Endothelial cell of umbilical vein (primary cell): ENCODE measurements at places on chromosomes 16 and 17. TPM values are rescaled to one million over a fixed set of nuclear protein-coding genes. Genes with fewer than 3 reads are reported as not detected.
A peak's percentile ranks its signal among the peaks of the same experiment; 100 is the strongest.

DNA sequence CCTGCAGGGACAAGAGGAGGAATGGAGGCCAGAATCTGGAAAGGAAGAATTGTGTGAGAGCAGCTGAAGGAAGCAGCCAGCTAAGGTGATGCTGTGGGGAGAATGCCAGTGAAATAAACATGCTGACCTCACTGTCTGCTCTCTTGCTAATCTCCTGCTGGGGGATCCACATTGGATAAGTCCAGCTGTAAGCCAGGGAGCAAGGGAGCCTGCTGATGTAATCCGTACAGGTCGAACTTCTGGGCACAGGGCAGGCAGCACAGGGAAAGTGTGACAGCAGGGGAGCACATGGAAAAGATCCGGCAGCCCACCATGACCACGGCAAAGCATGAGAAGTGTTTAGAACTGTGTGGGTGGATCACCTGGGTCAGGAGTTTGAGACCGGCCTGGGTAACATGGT, 7.5 kb upstream of the XPO6 start:
- DNase-seq, result no peak

DNA sequence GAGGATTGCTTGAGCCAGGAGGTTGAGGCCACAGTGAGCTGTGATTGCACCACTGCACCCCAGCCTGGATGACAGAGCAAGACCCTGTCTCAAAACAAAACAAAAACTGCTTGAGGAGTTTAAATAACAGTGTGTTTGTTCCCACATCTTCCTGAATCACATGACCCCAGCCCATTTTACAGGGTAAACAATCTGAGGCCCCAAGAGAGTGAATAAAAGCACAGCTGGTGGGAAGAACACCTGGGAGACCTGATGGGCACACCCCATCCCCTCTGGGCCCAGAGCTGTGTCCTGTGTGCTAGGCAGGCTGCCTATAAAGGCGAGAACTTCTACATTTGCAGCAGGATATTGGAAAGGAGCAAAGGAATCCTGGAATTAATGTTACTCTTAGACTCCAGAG, 69.6 kb downstream of the PLXDC1 start:
- DNase-seq, result no peak

DNA sequence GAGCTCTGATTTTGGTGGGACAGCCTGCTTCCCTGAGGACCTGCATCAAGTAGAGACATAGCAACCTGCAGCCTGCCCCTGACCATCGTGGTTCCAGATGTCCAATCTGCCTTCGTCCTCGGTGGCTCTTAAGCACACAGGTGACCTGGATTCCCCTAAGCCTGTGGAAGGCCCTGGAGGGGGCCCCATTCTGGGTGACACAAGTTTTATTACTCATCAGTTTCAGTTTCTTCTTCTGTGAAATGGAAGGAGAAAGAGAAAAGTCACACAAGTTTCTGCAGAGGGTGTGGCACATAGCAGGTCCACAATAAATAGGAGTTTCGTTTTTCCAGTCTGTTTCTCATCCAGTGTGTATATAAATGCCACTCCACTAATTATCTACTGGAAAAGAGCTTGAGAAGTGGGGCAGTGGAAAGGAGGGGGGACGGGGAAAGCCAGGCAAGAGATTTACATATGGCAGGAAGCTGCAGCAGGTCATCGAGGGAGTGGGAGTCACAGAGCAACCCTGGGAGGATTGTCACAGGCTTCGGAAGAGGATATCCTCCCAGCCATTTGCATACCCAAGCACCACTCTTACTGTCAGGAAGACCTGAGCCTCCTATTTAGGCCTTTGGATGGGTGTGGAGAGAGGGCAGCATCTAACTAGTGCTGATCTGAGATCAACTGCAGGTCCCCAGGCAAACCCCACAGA, 10.0 kb upstream of the NOS2 start:
- no peak for DNase-seq

DNA sequence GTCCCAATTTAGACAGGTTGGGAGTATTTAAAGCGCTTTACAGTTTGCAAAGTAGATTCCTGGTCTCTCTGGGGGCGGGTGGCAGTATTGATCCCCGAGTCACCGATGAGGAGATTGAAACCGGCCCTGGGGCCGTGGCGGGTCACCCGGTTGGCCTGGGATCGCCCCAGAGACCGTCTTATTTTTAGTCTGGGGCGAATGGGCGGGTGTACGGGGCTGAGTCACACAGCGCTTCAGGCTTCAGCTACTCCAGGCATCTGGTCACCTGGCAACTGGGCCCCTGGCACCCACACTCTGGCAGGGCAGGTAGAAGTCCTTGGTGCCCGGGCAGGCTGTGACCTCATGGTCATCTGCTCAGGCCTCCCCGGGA, 669 bp downstream of the MIEF2 start:
- peak; percentile 21 for DNase-seq

DNA sequence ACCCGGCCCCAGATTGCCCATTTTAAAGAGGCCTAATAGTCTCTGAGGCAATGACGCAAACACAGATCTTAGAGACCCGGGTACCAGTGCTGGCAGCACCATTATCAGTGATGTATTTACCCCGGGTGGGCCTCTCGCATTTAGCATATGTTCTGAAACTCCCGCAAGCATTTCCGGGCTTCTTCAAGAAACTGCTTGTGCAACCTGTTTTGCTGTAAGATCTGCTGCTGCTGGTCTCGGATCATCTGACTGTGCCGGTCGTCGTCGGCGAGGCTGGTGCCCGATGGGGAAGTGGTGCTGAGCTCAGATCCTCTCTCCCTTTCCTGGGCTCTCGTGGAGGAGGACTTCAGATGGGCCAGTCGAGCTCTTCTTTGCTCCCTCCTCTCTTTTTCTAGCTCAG, 12.5 kb downstream of the CEP295NL start:
- DNase-seq, result no peak

DNA sequence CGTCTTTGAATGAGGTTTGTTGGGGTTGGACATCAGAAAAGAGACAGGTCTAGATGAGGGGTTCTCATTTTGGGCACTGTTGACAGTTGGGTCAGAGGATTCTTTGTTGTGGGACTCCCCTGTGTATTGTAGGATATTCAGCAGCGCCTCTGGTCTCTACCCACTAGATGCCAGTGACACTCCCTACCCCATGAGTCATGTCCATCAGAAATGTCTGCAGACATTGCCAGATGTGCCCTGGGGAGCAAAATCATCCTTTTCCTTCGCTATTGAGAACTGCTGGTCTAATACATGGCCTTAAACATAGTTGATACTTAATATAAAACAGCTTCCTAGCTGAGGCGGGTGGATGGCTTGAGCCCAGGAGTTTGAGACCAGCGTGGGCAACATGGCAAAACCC, 3.1 kb downstream of the ABAT start:
- no peak for DNase-seq

GRCh38 chr17:39200070-39200879, at the start of gene RPL19:
RPL19 (plus strand) TSS chr17:39200283; CDS start chr17:39200345, 62 bp downstream.
- no peak for DNase-seq

GRCh38 chr16:89009343-89010209, 32.6 kb upstream of the CBFA2T3 start:
- peak; percentile 16 for DNase-seq

- no peak for DNase-seq
Observed at GRCh38 chr16:50259334-50260205, 6.8 kb upstream of the ADCY7 start.

DNA sequence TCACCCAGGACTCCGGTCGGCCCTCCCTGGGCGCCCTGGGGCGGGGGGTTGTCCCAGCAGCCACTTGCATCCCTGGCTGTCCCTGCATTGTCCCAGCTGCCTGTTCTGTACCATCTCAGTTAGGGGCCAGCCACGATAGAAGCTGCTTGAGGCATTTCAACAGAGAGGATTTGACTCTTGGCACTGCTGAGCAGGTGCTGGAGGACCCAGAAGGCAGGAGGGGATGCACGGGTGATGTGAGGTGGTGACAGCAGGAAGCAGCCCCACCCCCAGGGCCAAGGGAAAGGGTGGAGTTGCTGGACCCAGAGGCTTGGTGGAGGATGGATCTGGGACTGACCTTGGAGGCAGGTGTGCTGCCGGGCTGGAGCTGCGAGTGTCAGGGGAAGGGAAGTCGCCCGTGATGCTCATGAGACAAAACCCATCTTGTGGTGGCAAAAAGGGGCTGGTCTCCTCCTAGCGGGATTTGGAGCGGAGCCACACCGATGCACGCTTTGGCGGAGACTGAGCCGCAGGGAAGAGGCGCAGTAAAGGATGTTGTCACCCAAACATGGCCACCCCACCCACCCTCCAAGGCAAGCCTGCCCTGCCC, 188.0 kb upstream of the GSE1 start:
- no peak for DNase-seq

- DNase-seq, result no peak
Observed at GRCh38 chr16:54957403-54958166, 26.9 kb downstream of the IRX5 start.

DNA sequence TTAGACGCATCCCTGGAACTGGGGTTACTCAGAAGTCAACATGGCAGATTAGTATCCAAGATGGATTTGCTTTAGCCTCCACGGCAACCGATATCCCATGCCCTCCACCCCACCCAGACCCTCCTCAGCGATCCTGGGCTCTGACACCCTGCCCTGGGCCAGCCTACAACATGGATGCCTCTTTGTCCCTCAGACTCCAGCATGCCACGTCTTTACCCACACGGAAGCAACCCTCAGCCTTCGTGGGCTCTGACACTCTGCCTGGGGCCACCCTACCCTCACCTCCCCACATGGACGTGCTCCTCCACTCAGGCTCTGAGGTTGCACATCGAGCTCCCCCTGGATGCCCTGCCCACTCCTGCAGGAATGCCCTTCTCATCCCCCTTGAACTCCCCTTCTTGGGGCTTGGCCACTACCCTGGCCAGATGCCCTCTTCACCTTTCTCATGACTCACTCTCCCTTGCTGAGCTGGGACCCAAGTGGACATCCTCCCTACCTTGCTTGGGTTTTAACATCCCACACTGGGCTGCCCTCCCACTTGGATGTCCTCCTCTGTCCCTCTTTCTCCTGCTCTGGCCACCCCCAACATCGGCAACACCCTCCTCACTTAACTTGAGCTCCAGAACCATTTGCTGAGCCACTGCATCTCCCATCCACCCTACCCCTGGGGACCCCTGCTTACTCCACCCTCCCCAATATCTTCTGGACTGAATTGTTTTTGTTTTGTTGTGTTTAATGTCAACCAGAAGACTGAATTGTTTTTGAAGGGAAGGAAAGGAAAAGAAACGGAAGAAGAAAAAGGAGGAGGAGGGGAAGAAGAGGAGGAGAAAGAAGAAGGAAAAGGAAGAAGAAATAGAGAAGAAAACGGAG, 18.3 kb upstream of the TMEM92 start:
- no peak for DNase-seq

DNA sequence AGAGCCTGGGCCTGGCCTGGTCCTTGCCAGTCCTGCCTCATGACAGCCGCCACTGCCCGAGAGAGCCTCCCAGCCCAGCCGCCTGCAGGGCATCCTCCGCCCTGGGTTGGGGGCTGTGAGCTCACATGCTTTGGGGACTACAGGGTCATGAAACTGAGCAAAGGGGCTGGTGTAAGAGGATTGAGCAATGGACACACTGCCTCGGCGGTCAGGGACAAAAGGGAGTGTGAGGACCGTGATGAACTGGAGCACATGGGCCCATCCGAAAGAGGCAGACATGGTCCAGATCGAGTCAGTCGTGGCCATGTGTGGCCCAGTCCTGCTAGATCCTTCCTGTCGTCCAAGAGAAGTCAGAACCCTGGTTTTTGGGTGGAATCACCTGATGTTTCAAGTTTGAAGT, 52.3 kb downstream of the GSG1L start:
- no peak for DNase-seq

- peak; percentile 98 for DNase-seq
Observed at GRCh38 chr16:16120382-16121184, 102.7 kb downstream of the ABCC6 start.

- no peak for DNase-seq
Observed at GRCh38 chr16:47045023-47045422, 71.5 kb upstream of the DNAJA2 start.

DNA sequence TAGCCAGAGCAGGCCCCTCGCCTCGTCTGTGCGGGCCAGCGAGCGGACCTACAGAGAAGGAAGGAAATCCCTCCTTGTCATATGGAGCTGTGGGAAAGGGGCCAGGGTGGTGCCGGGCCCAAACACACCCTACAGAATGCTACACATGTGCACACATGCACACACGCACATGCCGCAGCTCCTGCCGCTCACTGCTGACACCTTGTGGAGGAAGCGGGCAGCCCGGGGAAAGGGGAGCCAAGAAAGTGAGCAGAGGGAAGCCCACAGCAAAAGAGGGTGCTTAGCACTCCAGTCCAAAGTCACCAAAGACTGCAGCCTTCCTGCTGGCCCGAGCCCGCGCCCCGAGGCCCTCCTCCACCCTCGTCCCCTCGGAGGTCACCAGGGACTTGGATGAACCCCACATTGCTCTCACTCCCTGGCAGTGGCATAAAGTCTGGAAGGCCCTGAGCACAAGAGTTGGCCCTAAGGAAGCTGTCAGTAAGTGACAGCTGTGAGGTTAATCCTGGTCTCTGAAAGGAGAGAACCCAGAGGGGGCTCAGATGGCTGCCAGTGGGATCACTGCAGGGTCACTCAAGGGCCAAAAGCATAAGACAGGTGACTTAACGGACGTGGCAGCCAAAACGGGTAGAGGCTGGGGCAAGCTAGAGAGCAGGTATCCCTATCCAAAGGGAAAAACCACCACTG, 68.2 kb downstream of the MYO18A start:
- DNase-seq, result peak; percentile 62

DNA sequence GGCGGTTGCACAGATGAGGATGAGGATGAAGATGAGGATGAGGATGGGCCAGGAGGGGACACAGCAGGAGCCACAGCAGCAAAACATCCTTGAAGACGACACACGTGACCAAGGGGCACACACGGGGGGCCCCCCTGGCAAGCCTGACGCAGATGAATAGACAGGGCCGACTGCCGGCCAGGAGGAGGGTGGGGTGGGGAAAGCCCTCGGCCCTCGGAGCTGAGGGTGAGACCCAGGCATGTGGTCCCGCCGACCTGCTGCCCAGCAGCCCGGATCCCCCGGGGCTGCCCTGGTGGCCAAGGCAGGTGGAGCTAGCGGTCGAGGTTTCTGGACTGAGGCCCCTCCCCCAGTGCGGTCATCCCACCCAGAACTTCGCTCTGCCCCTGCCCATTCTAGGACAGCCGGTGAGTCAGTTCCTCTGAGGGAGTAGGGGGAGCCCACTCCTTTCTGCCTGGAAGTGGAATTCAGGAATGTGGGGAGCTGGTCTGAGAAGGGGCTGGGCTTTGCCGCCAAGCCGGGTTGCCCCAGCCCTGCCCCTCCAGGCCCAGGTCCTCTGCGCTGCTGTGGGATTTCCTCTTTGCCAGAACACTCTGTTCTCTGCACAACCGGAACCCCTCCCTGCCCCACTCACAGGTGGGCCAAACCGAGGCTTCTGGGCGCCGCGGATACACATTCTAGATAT, 9.9 kb downstream of the CYGB start:
- DNase-seq, result peak; percentile 66

- no peak for DNase-seq
Observed at GRCh38 chr16:25065899-25066298, 45.6 kb upstream of the LCMT1 start.

GRCh38 chr17:10651927-10652326, 5.2 kb downstream of the MYH3 start:
- no peak for DNase-seq

- no peak for DNase-seq
Observed at GRCh38 chr17:80605326-80606066, 60.9 kb downstream of the RPTOR start.

MCRIP1 gene
- polyA plus RNA-seq, result 205 and 281 TPM in 2 replicates

SENP3 gene
- 91.6 and 96.5 TPM in 2 replicates for polyA plus RNA-seq

FOXN1 gene
- not detected in 2 replicates for polyA plus RNA-seq

PLA2G10 gene
- 0.18 and 0.25 TPM in 2 replicates for polyA plus RNA-seq

HYDIN gene
- not detected in 2 replicates for polyA plus RNA-seq

SYT17 gene
- polyA plus RNA-seq, result 2.8 and 4.2 TPM in 2 replicates

TEX19 gene
- 0.05 and 0.06 TPM in 2 replicates for polyA plus RNA-seq

CCL3 gene
- polyA plus RNA-seq, result not detected in 2 replicates

TTYH2 gene
- polyA plus RNA-seq, result 1.7 and 2.0 TPM in 2 replicates
